ENCODE measurements at places on chromosomes 16 and 17.

- DNase-seq: peak; percentile 67
Observed at GRCh38 chr17:8409966-8410882, 12.6 kb upstream of the RNF222 start.

DNA sequence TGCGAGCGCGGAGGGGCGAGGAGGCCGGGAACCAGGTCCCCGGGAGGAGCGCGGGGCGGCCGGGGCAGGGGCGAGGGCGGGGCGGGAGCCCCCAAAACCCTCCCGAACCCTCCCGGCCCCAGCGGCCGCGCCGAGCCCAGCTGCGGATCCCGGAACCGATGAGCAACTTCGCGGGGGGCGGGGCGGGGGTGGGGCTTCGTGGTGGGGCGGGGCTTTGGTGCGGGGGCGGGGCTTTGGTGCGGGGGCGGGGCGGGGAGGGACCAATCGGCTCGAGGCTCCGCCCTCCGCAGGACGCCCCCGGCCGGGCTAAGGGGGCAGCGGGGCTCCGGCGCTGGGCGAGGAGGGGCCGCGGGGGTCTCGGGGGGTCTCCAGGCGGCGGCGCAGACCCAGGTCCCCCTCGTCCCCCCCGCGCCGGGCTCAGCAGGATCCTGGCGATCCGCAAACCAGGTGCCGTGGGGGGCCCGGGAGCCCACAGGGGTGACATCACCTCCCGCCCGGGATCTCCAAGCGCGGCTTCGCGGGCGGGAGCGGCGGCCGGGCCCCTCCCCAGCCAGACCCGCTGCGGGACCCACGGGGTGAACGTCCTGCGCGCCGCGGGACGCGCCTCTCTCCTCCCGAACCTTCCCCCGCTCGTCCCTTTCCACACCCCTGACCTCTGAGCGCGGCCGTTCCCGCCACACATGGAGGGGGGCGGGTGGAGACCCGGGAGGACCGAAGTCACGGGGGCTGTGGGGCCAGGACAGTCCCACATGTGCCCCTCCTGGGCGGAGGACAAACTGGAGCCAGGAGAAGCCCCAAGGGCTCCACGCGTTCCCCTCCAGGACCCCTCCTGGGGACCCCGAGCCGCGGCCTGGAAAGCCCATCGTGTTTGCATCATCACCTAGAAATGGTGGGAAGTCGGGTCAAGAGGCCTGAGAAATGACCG, at the start of gene ABR:
Gene ABR, minus strand, starts transcription at position 164 of the 925 bp plus-strand sequence. CDS start 254 bp downstream, outside the sequence.
- peak; percentile 36 for DNase-seq

- DNase-seq: no peak
Observed at GRCh38 chr17:37741341-37742115, 3.3 kb downstream of the HNF1B start.

- no peak for DNase-seq
Observed at GRCh38 chr16:81612351-81613163, 166.5 kb upstream of the PLCG2 start.

- peak; percentile 82 for DNase-seq
Observed at GRCh38 chr17:76278952-76279741, 14.0 kb downstream of the UBALD2 start.

- DNase-seq: no peak
Observed at GRCh38 chr16:71767060-71767900, 41.4 kb downstream of the AP1G1 start.

DNA sequence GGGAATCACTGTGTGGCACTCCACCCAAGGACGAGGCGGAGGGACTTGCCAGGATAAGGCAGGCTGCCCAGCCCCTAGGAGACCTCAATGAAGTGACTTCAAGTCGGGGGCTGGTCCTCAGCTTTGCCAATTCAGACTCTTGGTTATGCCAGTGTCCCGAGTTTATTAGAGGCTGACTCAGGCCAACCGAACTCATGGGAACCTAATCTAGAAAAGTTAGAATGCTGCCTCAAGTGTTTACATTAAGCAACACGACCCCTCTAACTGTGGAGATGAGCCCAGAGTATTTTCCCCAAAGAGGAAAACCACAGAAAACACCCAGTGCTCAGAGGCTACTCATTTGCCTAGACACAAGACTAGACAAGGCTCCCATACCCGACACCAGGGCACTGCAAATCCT, 1.1 kb upstream of the TEKT3 start:
- no peak for DNase-seq

GRCh38 chr17:56125830-56126819, 27.1 kb upstream of the ANKFN1 start:
- DNase-seq: peak; percentile 5

- DNase-seq: no peak
Observed at GRCh38 chr16:2985462-2985861, 5.2 kb upstream of the PKMYT1 start.

Measured in RWPE1 (cell line).